ENCODE measurements at places on chromosomes 3 and 15.

- no peak for DNase-seq
Measured at GRCh38 chr15:63941698-63942465, 104.4 kb downstream of the DAPK2 start.

DNA sequence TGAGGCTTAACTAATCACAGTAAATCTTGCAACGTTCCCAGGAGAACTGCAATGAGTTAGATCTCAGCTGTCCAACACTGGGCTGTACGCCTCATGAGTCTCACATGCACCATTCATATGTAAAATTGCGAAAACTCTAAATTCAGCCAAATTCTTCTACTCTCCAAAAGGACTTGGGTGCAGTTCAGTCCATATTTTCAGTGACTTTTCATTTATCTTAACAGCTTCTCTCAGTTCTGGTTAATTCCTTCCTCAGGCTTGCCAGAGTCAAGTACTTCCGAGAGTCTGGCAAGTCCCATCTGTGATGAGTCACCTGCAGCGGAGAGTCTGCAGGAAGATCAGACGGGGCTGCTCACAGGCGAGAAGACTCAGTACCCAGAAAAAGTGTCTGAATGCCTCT is 11.5 kb downstream of the CCDC80 start:
- peak; percentile 71 for DNase-seq

- DNase-seq, result no peak
Measured at GRCh38 chr3:64225695-64226499, 631 bp upstream of the PRICKLE2 start.

DNA sequence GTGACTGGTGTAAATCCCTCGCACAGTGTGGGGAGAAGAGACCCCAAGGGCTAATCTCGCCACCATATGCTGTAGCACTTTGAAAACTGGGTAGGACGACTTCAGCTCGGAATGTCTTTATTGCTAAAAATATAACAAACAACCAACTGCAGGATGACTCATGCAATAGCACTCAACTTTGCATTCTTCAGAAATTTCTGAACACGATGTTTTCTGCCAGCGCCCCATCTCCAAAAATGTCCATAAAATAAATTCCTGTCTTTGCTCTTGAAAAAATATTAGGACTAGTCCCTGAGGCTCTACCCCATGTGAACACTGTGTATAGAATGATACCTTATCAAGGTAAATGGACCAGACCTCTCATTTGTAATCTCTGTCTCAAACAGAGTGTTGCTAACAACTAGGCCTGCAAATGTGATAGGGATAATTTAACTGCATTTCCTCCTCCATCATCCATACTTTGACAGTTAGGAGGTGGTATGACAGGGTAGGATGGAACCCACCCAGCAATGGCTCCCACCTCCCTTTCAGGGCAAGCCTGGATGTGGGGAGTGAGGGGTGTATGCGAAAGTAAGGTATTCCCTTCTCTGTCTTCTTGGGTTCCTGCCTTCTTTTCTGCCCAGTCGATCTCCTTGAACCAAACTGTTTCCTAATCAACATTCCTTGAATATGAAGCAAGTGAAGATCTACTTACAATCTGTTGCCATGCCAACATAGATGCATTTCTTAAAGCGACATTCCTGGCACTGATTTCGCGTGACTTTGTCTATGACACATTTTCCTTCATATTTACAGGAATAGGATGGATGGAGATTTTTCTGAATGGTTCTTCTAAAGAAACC is 201.1 kb downstream of the NR1D2 start:
- DNase-seq, result peak; percentile 33

DNA sequence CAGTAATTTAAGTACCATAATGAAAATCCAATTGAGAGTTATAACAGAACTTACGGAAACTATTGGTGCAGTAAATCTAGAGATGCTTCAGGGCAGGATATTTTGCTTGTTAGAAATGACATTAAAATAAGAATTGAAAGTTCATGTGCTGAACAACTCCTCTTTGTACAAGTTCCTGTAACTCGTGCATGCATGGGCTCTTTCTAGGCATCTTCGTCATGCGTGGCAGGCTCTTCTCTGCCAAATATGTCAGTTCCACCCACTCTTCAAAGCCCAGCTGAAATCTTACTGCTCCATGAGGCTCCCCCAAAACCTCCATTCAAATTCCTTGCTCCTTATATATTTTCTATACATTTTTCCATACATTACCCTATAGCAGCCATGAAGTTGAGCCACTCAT is 48.7 kb downstream of the FBN1 start:
- DNase-seq, result no peak

DNA sequence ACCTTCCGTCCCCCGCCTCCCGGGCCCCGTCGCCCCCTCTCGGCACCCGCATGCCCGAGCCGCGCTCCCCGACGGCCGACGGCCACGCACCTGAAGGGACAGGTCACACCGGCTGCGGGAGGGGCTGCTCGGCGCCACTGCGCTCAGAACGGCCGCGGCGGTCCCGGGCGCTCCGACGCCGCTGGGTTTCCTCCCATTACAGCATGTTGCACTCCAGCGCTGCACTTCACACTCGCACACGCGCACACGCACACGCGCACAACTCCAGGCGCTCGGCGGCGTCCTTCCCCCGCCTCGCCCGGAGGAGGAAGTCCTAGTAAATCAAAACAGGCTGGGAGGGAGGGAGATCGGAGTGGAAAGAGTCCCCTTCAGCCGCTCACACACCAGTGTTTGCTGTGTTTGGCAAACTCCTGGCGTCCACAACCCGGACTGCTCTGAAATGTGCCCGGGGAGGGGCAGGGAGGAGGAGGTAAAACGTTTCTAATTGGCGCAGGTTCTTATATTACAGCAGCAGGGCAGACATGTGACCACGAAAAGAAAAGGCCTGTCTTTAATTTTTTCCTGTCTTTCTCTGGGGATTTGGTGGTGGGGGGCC is 76.7 kb upstream of the VGLL4 start:
- DNase-seq, result no peak

- no peak for DNase-seq
Measured at GRCh38 chr15:101844916-101845315, 32.9 kb downstream of the OR4F15 start.

DNA sequence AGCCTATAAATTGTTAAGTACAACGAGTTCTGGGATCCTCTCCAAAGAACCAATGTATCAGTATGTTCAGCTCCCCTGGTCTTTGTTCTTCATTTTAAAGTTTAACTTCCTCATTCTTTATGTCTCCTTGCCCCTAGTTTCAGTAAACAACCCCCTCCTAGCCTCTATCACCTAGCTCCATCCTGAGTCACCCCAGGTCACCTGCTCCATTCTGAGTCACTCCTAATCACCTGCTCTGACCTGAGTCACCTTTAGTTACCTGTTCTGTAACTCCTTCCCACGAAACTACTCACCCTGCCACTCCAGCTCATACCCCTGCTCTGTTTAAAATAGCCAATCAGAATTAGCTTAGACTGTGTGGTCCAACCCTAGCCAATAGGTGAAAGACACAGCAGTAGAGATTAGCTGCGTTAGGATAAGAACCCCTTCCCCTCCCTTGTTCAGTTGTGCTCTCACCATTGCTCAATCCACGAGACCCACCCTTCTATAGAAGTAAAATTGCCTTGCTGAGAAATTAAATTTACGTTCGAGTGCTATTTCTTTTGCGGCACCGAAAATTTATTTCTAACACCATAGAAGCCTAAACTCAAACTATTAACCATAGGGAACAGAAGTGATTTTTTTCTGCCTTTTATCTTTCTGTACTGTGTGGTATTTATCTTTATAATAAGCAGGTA is 245.0 kb upstream of the ADAMTS9 start:
- no peak for DNase-seq
